ENCODE measurements at places on chromosomes 3 and 15.
A peak's percentile ranks its signal among the peaks of the same experiment; 100 is the strongest.

- no peak for DNase-seq
Observed at GRCh38 chr3:58355179-58355578, 22.5 kb downstream of the PXK start.

DNA sequence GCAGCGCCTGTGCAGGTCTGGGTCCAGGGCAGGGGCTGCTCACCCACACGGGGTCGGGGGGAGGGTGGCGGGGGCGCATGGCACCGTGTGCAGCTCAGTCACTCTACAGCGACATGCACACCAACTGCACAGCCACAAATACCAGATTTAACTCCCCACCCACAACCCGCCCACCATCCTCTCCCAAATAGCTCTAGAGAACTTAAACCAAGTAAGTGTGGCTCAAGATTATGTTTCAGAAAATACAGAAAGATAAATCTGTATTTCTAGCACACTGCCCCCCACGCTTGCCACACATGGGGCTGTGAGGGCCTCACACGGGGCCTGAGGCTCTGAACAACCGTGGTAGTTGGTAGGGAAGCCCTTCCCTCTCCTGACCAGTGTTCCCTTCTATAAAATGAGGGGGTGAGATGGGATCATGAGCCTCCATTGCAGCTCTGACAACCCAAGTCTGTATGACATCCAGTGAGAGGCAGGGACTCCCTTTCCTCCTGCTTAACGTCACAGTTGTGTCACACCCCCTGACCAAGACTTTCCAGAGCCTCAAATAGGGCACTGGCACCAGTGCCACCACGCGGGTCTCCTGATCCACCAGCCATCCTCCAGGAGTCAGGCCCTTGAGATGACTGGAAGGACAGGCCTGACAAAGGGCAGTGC, 23.1 kb downstream of the POC1A start:
- no peak for DNase-seq

DNA sequence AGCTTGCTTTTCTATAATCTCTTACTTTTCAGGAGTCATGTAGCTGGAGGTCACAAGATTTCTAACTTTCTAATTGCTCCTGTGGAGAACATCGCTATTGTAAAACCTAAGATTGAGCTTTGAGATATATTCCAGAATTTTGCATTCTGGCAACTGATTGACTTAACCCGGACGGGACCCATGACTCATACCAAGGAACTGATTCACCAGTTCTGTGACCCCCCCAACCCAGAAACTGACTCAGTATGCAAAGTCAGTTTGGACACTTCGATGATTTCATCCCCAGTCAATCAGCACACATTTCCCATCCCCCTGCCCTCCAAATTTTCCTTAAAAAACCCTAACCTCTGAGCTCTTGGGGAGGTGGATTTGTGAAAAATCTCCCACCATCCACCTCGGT, 396.5 kb upstream of the GBE1 start:
- no peak for DNase-seq

DNA sequence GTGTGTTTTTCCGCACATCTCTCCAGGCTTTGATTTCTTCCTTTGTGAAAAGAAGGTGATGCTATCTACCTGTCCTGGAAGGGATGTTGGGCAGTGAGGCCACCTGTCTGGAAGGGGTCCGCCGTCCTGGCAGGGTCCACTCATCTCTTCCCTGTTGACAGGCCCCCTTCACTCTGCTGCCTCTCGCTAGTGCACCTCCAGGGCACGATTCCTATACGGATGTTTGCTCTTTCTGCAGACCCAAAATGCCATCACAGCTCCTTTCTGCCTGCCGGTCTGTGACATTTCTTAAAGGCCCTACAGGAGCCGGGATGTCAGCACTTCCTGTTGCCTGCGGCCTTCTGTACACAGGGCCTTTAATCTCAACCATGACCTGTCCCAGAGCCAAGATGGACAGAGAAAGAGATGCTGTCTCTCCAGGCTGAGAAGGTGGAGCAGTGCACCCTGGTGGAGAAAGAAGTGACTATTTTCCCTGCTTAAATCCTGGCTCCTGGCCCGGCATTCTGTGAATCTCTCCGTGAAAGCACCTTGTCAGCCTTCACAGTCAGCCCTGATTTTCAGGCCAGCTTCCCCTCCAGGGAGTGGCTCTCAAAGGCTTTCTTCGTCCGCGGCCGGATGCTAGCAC, 7.4 kb downstream of the FAM3D start:
- no peak for DNase-seq

GRCh38 chr3:31417486-31417885, 115.2 kb upstream of the STT3B start:
- DNase-seq = no peak

GRCh38 chr15:77173487-77173886, 102.6 kb upstream of the TSPAN3 start:
- no peak for DNase-seq

- DNase-seq = no peak
Observed at GRCh38 chr15:82551646-82552247, 11.5 kb upstream of the RPS17 start.

- DNase-seq = no peak
Observed at GRCh38 chr15:53875139-53875538, 103.1 kb upstream of the UNC13C start.

- DNase-seq = no peak
Observed at GRCh38 chr15:101054991-101055390, 135.8 kb downstream of the LRRK1 start.

GRCh38 chr15:56356616-56357015, 8.6 kb upstream of the TEX9 start:
- no peak for DNase-seq

DNA sequence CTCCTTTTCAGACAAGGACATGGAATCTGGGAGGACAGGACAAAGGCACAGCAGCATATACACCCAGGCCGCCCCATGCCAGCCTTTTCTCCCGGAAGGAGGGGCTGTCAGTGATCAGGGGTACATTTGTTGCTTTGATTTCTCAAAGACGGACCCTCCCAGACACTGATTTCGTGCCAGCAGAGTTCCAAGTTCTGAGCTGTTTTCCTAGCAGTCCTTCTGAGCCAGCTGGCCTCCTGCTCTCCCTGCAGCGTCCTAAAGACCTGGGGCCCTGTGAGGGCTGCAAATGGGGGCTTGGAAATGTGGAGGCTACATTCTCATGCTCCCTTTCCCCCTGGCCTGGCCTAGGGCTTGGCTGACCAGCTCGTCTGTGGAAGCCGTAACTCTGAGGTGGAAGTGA, 22.3 kb downstream of the CTSH start:
- no peak for DNase-seq

DNA sequence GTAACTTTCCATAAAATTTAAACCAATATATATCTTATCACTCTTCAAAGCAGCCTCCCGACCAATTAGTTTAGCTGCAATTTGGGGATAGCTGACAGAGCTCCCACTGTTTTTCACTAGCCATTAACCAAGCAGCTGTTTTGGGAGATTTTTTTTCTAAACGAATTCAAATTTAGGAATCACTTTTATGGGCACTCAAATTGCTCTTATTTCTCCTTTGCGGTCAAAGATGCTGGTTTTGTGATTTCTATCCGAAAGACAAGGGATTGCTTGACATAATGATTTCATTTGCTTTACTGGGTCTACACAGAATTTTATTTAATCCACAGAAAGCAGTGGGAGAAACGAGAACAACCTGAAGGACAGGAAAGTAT, 505.7 kb upstream of the IL12A start:
- no peak for DNase-seq

DNA sequence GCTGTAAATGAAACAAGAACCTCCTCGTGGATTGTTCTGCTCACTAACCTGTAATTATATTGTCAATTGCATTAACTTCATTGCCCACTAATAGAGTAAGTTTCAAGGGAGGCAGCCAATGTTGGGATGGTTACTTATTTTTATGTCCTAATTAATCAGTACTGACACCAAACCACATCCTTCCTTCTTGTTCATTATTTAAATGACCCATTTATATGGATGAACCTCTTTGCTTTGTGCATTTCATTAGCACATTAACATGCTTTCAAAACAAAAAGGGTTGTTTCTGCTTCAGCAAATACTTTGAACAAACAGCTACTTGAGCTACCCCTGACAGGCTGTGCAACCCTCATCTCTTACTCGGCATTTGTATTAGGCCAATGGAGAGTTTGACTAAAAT, 374.2 kb downstream of the MECOM start:
- no peak for DNase-seq

GRCh38 chr15:60507596-60508424, 28.9 kb upstream of the ICE2 start:
- DNase-seq = peak; percentile 63

GRCh38 chr3:22660606-22661005, 542.5 kb upstream of the UBE2E2 start:
- DNase-seq = no peak

DNA sequence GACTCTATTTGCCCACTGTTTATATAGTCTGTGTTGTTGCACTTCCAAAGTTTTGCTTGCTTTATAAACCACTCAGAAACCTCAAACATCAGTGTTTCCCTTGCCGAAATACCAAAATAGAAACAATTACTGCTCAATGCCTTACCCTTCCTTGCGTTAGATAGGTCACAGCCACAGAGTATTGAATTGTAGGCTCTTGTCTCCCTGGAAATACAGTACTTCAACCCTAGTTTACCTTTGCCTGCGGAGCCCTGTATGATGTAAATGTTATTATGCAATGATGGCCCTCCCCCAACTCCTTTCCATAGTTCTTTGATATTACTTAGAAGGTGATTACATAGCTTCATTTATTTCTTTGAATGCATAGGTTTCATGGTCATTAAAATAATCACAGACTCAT, 44.2 kb downstream of the SOX2 start:
- DNase-seq = no peak

DNA sequence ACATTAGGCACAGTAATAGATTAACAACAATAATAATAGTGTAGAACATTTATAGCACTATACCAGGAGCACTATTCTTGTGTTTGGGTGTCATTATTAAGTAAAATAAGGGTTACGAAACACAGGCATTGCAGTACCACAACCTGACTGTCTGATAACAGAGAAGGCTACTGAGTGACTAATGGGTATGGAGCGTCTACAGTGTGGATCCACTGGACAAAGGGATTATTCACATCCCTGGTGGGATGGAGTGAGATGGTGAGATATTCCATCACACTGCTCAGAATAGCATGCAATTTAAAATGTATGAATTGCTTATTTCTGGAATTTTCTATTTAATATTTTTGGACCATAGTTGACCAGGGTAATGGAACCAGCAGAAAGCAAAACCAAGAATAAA, 18.2 kb downstream of the MINDY4B start:
- no peak for DNase-seq

GRCh38 chr3:152910211-152910610, 75.3 kb downstream of the P2RY1 start:
- no peak for DNase-seq

DNA sequence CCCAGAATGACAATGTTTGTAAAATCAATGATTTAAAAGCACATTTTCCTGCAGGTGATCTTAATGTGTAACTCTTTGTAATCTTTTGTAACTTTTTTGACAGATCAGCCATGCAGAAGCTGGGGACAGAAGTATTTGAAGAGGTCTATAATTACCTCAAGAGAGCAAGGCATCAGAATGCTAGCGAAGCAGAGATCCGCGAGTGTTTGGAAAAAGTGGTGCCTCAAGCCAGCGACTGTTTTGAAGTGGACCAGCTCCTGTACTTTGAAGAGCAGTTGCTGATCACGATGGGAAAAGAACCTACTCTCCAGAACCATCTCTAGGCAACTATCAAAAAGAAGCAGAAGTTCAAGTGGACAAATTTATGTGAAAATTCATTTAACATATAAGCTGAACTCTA, 32.1 kb upstream of the NUDT16 start:
- DNase-seq = no peak

DNA sequence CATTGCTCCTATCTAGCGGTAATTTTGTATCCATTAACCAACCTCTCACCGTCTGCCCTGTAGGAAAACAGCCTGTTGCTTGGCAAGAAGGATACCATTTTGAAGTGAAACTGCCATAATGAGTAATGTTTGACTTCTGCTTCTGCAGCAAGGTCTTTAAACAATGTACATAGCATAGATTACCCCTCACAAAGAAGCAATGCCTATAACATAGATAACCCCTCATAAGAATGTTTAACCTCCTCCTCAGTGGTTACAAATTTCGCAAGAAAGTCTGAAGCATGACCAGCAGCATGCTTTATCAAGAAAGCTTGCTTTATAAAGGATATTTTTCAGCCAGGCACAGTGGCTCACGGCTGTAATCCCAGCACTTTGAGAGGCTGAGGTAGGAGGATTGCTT, 61.2 kb upstream of the MFGE8 start:
- DNase-seq = no peak

- DNase-seq = no peak
Observed at GRCh38 chr15:92570391-92570790, 85.2 kb downstream of the FAM174B start.

DNA sequence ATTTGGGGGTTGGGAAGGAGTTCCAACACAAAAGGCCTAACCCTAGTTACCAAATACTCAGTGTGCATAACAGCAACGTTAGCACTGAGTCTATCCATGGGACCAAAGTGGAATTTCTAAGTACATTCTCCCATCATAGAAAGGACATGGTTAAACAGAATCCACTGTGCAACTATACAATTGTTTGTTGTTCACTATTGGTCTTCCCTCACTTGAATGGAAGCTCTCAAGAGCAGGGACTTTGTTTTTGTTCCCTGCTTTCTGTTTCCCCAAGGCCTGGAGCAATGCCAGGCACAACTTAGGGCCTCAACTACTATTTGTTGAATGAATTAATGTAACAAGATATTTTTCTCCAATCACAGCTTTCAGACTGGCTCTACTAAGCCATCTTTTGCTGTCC, 25.6 kb downstream of the COL8A1 start:
- no peak for DNase-seq

- no peak for DNase-seq
Observed at GRCh38 chr3:158134363-158134762, 24.5 kb downstream of the RSRC1 start.

Data from hippocampal formation (tissue), 2 donors.